ENCODE measurements at places on chromosomes 1 and 21.

DNA sequence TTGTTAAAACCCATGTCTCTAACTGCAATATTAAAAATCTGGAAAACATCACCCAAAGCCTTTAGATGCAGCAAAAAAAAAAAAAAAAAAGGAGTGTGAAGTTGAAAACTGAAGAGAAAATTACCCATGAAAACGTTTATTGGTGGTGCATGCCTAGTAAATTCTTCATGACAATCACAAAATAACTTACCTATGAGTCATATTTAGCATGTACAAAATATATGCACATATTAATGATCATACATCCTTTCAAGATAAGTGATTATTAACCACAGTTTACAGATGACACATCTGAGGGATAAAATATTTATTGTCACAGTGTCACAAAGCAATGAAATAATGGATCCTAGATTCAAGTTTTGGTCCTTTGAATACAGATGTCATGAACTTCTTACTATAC is 505.2 kb upstream of the NR5A2 start:
- no peak for DNase-seq

GRCh38 chr1:161139766-161140165 is 7.3 kb upstream of the DEDD start:
- DNase-seq, result peak; percentile 26

GRCh38 chr1:42815941-42816584 is 859 bp upstream of the ERMAP start:
- DNase-seq, result no peak

- no peak for DNase-seq
These were observed 8.3 kb upstream of the TBCE start for GRCh38 chr1:235358899-235359298.

GRCh38 chr1:19678493-19678892 is 13.8 kb downstream of the HTR6 start:
- DNase-seq, result no peak

GRCh38 chr1:220811695-220812094 is 25.0 kb downstream of the MTARC1 start:
- DNase-seq, result no peak

DNA sequence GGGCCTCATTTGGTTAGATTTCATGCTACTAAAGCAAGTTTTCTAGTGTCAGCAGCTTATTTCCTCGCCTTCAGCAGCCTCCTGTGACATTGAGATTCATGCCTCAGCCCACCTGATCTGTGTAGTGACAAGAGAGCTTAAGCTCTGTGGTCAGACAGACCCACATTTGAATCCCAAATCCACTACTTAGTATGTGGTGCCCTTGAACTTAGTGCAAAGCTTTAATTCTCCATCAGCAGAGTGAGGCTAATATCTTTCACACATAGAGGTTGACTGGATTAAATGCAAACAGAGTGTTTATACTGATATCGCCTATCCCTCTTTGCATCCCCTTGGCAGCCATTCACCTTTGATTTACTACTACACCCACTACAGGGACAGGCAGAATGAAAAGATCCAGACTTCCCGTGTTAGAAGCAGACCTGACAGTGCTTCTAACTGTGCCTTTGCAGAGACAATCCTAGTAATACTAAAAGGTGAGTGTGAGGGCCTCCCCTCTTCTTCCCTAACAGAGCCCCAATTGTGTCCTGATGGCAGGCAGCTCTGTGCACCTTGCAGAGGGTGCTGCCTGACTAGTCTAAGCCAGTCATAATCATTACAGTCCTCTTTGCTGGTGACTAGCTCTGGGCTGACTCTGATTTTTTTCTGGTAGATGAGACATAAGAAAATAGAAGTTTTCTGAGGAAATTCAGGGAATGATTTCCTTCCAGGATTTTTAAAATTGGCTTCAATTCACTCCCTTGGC is 264.0 kb downstream of the CTH start:
- DNase-seq, result no peak

- DNase-seq, result peak; percentile 84
These were observed 34.0 kb downstream of the ZNF697 start for GRCh38 chr1:119613769-119614720.

GRCh38 chr1:163538667-163539066 is 216.9 kb downstream of the NUF2 start:
- DNase-seq, result no peak

DNA sequence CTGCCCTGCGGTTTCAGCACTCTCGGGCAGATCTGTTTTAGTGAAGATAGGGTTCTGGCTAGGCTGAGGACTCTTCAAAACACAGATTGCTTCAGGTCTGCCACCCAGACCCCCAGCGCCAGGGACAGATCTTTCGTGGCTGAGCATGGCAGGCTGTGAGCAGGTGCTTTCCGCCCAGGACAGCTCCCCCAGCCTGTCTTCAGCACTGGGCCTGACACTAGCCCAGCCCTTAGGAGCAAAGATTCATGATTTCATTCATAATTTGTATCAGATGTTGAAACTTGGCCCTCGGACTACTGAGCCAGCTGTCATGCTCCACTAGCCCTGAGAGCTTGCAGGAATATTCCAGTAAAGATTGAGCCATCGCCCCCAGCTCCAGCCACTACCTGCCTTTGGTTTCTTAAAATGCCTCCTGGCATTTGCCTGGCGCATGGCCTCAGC is 5.9 kb downstream of the ADPRS start:
- peak; percentile 68 for DNase-seq

DNA sequence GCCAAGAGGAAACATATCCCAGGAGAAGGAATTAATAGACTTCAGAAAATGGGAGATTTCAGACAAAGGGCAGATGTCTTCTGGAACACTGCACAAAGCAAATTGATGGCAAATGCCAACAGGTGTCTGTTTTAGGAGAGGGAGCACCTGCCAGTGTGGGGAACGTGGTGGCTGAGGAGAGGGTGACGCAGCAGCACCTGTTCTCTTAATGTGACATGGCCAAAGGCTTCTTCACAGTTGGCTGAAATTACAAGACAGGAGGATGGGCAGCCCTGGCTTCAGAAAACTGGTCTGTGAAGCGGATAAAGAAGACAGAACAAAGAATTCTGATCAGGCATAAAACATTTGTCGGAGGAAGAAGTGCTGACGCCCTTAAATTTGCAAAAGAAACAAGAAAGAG is 178.7 kb upstream of the RUNX1 start:
- DNase-seq, result no peak

DNA sequence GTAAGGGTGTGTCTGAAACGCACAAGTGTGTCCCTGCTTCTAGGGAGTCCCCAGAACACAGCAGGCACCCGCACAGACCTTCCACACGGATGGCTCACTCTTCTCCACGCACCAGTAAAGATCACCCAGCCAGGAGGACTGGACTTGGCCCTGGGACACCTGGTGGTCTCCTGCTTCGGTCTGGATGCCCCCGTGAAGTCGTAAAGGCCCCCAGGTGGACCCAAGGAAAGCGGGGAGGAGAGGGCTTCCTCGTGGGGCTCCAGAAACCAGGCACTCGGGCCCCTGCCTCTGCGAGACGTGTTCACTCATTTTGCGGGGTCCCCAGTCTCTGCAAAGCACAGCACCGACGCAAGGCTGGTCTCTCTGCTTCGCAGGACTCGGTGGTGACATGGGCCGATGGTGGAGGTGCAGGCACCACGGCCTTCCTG is 20.2 kb upstream of the COL6A2 start:
- no peak for DNase-seq

DNA sequence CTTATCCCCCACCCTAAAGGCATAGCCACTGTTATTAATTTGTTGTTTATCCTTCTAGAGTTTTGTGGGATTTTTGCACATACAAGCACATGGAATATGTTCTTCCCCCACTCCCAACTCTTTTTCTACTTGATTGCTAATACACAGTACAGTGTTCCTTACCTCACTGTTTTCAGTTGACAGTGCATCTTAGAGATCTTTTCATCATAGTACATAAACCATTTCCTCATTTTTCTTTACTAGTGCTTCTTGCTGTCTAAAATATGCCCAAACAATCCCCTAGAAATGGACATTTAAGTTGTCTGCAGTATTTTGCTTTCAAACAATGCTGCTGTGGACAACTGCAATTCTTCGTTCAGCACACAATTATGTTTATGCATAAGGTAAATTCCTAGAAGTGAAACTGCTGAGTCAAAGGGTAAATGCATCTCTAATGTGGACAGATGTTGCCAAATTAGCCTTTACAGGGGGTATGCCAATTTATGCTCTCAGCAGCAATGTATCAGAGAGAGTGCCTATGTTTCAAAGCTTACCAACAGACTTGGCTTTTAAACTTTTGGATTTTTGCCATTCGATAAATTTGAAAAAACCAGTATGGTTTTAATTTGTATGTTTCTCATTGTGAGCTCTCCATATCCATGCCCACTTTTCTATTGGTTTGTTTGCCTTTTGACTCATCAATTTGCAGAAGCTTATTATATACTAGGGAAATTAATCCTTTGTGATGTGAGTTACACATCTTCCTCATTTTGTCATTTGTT is 132.6 kb downstream of the MRPS6 start:
- DNase-seq, result peak; percentile 84

GRCh38 chr1:119720866-119721440 is 9.2 kb downstream of the PHGDH start:
- DNase-seq, result no peak

DNA sequence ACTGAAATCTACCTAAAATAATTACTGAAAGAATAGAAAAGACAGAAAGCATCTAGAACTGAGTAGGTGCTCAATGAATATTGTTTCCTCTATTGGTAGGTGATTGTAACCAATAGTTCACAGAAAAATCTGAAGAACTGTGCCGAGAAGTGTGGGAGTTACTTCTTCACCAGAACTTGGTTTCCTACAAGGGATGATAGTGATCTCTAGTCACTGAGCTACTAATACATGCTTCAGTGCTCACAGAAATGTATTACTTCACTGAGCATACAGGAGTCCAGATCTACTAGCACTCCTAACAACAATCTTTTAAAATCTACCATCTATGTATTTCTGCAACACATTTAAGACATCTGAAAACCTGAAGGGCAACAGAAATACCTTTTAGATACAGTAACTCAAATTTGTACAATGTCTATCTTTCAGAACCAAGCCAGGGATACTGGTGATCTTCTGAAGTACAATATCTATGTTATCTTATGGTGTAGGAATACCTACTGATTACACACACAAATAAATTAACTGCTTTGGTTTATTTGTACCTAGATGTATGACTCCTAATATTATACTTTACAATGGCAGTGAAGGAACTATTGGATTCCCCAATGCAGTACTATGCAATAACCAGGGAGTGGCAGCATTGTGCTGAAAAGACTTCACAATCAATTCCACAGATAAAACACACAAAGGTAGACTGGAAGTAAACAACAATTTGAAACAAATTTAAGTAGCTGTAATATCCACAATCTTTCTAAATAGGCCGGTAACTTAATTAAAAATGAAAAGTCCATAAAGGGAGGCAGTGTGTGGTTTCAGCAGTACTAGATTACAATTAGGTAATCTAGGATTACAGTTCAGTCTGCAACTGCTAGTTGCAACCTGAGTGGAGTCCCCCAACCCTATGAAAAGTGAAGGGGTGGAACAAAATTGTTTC is 243.0 kb downstream of the SLC45A1 start:
- peak; percentile 72 for DNase-seq

DNA sequence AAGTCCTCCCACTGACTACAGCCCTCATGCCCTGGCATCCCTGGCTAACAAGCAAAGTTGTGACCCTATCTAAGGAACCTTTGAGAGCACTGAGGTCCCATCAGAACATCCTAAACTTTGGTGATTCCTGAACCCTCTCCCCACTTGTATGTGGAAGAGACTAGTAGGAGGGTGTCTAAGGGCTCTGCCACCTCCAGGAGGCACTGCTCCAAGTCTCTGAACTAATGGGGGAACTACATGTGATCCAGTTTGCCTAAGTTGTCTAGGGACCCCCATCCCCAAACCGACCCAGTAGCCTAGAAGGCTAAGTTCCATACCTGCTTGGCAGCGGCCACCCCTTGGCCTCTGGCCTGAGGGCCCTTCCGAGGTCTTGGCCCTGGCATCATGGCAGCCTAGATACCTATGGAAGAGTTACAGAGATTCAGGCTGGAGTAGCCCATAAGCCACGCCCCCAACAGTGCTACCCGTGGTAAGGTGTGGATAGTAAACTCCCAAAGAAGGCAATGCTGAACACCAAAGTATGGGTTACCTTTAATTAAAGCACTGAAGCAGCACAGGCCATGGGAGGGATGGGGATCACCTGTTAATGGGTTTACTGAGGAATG is 1.7 kb downstream of the CC2D1B start:
- no peak for DNase-seq

DNA sequence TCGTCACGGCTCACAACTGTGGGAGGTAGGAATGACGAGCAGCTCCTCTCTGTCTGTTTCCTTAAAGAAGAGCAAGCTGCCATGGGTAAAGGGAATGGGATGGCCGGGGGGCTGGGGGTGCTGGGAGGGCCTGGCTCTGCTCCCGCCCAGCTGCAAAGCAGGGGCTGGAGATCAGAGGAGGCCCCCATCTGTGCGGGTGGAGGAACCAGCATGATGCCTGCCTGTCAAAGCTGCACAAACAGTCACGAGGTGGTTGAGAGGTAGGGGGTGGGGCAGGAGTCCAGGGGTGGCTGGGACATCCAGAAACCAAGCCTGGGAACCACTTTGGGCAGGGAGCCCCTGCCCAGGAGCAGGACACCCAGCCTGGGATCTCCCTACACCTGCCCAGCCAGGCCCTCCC is 12.6 kb downstream of the SLC41A1 start:
- no peak for DNase-seq

DNA sequence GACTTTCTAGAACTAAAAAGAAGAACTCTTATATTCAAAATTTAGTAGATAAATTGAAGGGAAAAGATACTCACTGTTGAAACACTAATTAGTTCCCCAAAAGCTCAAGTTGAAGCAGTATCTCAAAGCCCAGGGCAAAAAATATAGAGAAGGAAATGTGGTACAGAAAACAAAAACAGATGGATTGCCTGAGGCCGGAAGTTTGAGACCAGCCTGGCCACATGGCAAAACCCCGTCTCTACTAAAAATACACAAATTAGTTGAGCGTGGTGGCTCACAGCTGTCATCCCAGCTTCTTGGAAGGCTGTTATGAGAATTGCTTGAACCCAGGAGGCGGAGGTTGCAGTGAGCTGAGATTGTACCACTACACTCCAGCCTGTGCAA is 36.0 kb downstream of the FAM177B start:
- DNase-seq, result no peak

DNA sequence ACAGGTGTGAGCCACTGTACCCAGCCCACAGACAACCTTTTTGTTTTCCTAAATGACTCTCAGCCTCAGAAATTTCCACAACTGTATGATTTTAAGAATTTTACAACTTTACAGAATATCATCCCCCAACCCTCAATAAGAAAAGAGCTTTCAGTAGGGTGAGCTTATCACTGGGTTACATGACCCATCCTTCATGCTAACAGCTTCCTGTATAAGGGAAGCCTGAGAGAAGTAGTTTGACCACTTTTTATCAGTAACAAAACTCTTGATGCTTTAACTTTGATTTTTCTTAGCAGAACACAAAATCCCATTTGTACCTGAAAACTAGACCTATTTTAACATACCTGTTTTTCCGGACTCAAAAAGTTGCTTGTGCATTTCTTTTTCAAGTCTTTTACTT is 9.7 kb upstream of the MYBPHL start:
- DNase-seq, result no peak

DNA sequence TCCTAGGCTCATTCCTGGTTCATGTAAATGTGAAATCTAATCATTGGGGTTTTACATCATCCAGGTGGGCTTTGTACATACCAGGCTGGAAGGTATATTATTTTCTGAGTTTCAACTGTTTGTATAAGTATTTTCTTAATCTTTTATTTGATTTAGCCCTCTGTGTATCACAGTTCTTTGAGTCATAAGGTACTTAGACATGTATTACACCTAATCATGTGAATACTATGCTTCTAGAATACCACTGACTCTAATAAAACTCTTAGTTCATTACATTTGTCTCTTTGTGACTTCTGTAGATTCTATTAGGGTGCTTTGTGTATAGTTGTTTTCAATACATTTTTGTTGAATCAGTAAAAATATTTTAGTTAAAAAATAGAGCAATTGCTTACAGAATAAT is 92.8 kb downstream of the ZFYVE9 start:
- DNase-seq, result no peak

All from NCI-H446 (cell line).